Stimulated activated CD8-positive, alpha-beta memory T cell treated with anti-CD3 and anti-CD28 coated beads, Interleukin-7, amount 100 ng/mL, for 24 hours (primary cell): ENCODE measurements at places on chromosomes 1 and 21.

DNA sequence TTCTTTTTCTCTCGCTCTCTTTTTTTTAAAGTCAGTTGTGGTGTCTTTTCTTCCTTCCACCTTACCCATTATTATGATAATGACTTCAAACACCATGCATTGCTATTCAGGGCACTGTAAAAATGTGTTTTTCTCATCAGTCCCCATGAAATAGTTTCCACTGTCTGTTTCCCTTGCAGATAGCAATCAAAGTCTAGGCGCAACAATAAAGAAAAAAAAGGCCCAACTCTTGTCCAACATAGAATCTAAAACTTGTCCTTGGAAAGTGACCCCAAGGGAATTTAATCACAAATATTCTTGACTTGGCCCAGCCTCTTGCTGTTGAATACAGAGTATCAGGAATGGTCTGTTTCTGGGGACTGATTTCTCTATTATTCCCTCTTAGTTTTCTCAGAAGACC lies 382.5 kb downstream of the PLPP3 start:
- no peak for DNase-seq

- no peak for DNase-seq
Measured at GRCh38 chr1:36591278-36591677, 108.6 kb upstream of the CSF3R start.

DNA sequence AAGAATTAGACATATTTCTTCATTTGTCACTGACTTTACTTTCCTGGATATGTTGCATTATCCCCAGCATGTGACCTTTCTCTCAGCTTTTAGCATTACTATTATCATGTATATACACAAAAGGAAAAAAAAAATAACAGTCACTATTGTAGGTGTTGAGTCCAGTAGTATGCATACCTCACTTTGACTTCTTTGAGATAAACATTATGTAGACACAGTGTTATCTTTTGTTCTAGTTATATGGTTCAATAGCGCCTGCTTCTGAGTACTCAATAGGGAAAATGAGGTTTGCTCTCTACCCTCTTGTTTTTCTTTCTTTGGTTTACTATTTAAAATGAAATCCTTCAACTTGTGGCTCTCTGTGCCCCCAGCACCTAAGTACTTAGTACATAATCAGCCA lies 409.6 kb upstream of the PKN2 start:
- DNase-seq: no peak

DNA sequence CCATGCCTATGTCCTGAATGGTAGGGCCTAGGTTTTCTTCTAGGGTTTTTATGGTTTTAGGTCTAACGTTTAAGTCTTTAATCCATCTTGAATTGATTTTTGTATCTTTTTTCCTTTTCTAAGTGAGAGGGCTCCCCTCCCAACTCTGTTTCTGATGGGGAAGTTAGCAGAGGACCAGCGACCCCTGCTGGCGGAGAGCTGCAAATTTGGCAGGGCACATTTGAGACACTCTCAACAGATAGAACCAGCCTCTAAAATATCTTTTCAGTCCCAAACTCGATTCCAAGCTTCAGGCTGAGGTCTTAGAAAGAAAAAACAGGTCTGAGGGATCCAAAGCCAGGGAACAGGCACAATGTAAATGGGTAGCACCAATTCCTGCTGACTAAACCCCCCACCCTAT lies 32.5 kb downstream of the LRRC3 start:
- peak; percentile 27 for DNase-seq

DNA sequence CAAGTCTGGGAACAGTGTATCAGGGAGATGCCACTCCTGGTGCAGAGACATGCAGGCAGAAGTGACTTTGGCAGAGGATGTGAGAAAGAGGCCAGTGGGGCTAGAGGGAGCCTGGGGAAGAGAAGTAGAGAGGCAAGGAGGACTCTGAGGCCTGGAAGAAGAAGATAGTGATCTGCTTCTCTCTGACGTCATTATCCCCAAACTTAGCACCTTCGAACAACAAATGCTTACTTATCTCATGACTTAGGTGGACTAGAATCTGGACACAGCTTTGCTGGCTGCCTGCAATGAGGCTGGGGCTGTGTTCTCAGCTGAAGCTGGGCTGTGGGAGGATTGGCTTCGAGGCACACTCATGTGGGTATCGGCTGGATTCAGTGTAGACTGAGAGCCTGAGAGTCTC lies 44.5 kb upstream of the ZNF678 start:
- DNase-seq: no peak

GRCh38 chr1:67642629-67643028 lies 42.4 kb upstream of the GADD45A start:
- DNase-seq: no peak

DNA sequence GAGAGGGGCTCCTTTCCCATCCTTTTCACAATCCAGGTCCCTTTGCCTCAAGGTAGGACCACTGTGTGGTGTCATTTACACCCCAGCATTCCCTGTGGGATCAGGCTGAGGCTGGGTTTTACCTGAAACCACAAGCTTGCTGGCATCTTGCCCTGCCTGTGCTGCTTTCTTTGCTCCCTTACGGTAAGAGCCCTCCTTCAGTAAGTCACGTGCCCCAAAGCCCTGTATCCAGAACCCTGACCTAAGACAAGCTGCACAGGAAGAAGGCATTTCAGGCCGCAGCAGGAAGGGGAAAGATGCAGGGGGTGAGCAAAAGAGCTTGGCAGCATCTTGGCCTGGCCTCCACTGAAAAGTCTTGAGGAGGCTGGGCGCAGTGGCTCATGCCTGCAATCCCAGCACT lies 58.4 kb downstream of the KLHDC7A start:
- DNase-seq: no peak

DNA sequence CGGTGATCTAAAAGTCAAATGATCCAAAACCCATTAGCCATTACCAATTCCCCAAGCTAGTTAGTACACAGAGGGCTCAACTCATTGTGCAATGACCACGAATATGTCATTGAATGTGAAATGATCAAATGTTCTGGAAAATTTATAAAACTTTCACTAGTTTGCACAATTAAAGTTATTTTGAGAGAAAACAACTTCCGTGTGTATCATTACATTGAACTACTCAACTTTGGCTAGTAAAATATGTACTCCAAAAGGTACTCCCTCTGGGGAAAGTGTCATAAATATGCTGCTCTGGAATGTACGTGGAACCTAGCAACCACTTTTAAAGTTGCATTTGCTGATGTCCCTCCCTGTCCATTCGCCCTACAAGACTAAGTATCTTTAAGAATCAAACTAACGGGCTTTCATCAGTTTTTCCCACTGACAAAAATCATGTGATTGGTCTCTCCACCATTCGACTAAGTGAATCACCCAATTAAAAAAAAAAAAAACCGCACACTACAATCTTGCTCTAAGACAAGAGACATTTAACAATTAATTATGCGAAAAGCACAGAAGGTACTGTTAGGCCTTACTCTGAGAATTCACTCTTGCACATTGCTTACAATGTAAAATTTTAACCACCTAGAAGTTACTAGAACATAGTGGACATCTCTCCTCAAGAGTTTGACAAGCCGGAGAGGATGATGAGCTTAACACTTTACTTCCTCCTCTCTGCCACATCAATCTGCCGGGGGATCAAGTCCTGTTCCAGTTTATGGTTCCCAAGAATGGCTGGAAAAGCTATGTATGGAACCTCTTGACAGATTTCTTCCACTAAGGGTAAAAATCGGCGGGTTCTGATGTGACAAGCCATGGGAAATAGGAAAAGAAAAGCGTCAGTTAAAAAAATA lies 1.2 kb downstream of the ACBD3 start:
- DNase-seq: no peak

- DNase-seq: no peak
Measured at GRCh38 chr1:201647094-201647493, 108.2 kb downstream of the NAV1 start.

- no peak for DNase-seq
Measured at GRCh38 chr1:244089561-244089960, 38.5 kb downstream of the ZBTB18 start.

DNA sequence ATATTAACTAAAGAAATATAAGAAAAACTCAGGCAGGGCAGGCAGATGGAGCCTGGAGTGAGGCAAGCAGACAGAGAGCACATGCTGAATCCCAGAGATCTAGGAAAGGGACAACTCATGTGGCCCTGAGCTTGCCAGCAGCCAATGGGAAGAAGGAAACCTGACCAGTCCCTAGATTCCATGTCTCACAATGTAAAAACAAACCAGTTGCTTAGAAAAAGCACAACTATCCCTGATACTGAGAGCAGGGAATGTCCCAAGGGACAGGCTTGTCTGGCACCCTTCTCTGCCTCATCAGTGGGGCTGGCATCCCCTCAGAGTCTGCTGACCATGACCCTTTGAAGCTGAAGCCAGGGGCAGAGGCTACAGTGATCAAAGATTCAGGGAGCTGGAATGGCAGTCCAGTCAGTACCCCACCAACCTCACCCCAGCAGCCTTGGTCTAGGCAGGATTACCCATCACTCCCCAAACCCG lies 27.8 kb downstream of the HSPG2 start:
- DNase-seq: no peak

DNA sequence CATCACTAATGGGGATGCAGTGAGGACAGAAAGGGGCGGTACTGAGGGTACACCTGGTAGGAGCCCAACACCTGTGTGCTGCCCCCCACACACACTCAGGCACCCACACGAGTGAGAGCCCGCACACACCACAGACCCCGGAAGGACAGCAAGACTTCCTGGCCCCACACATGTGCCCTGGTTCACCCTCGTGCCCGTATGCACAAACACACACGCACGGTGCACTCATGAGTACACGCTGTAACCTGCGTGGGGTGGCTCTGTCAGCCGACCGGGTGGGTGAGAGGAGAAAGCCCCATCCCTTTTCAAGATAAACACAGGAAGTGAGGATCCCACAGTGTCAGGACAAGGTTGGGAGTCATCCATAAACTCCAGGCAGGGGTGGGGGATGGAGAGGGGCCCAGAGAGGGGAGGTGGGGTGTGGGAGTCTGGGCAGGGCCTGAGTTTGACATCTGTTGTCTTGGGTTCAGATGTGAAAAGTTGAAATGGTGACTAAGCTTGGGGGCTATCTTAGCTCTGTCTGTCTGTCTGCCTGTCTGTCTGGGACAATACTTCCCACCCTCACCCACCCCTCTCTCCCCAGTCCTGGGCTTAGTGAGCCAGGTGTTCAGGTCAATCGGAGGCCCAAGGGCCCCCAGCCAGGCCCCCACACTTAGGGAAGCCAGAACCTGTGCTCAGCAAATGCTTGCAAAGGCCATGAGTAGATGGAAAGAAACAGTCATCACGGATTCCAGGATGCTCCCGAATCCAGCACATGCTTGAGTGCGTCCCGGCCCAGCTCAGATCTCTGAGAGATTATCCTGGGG lies 119.8 kb upstream of the ZBTB40 start:
- no peak for DNase-seq

- DNase-seq: no peak
Measured at GRCh38 chr1:90717356-90717664, 208 bp upstream of the BARHL2 start.

DNA sequence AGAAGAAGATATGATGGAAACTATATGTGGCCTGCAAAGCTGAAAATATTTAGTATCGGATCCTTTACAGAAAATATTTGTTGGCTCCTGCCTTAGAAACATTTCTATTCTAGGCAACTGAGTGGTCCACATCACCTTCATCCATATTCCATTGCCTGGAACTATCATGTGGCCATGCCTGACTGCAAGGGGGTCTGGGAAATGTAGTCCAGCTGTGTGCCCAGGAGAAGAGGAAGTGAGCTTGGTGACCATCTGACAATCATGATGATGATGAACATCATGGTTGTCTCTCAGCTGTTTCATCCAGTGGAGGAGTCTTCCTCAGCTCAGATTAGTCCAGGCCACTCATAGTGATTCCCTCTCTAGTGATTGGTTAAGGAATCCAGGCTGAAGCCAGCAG lies 61.8 kb upstream of the IFNLR1 start:
- no peak for DNase-seq

GRCh38 chr1:28756846-28757245 lies 20.1 kb downstream of the YTHDF2 start:
- DNase-seq: no peak

DNA sequence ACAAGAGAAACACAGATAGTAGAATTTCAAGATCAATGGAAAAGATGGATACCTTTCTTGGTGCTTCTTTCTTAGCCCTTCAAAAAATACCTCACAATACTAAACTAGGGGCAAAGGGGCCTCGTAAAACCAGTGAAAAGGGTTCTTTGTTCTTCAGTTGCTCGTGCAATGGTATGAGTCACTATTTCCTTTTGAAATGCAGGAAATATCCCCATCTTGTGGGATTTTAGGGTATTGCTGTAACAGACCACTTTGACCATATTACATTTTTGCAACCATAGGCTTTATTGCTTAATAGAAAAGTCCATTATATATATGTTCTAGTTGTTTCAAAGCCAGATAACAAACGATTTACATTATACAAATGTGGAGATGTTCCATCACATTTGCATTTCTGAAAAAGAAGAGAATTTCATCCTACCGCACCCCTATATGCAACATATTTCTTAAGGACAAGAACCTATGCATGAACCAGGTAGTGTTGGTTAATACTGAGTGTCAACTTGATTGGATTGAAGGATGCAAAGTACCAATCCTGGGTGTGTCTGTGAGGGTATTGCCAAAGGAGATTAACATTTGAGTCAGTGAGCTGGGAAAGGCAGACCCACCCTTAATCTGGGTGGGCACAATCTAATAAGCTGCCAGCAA lies 88.6 kb upstream of the PKN2 start:
- no peak for DNase-seq

DNA sequence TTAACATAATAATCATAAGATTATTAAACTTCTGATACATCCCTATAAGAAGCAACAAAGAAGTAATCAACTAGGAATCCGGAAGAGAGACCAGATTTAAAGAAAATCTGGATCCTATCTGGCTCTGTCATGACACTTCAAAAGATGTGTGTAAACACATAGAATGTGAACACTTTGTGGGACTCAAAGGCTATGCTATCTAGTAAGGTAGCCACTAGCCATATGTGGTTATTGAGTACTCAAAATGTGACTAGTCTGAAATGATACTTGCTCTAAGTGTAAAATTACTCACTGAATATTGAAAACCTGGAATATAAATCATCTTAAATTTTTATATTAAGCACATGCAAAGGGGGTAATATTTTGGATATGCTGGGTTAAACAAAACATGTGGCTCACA lies 8.7 kb downstream of the FUBP1 start:
- DNase-seq: no peak

DNA sequence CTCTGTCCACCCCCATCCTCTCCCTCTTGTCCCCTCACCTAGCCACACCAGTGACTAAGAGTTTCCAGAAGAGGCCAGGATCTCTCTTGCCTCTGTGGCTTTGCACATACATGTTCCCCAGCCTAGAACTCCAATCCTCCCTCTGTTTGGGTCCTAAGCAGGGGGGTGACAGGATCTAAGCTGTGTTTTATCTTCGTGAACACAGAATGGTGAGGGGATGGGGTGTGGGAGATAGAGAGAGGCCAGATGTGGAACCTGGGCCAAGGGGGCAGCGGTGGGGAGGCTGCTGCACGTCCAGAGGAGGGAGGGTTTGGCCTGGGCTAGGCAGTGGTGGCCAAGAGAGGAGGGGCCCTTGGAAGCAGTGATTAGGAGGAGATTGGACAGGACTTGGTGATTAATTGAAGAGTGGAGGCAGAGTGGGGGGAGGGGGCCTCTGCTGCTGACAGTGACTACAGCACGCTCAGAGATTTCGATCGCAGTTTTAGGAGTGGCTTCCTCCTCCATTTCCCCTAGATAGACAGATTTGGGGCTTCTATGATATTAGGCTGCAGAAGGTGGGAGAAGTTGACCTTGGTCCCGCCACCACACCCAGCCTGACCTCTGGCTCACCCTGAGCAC lies 17.1 kb upstream of the ADGRB2 start:
- no peak for DNase-seq

GRCh38 chr1:48793863-48794262 lies 17.2 kb upstream of the BEND5 start:
- DNase-seq: no peak
